Stomach (tissue), 19 donors: ENCODE measurements at places on chromosomes 11 and 22. TPM values are rescaled to one million over a fixed set of nuclear protein-coding genes. Genes with fewer than 3 reads are reported as not detected.

DNA sequence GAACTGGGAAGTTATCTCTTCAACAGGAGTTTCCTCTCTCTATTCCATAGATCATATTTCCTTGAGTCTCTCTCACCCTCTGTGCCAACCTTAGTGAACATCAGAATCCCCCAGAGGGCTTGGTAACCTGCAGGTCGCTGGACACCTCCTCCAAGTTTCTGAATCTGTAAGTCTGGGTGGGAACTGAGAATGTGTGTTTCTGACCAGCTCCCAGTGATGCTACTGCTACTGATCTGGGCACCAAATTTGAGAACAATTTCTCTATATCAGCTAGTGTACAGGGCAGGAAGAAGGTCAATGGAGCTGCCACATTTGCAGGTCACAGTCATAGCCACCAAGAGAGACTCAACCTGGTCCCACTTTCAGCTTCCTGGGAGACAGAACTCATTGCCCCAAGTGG is 62.9 kb downstream of the RCN1 start:
- H3K27ac ChIP-seq = no peak overlapping the region
- no peaks in the 10 kb centered on the region for H3K4me1 ChIP-seq
- H3K4me3 ChIP-seq = no peak overlapping the region
- DNase-seq = no peak

GRCh38 chr22:22229683-22230420 is 14.7 kb upstream of the VPREB1 start:
- no peaks in the 10 kb centered on the region for H3K4me1 ChIP-seq
- no peak overlapping the region for H3K4me3 ChIP-seq
- H3K27ac ChIP-seq = no peak overlapping the region
- H3K36me3 ChIP-seq = no peaks in the 10 kb centered on the region
- no peak for DNase-seq

GRCh38 chr11:128759597-128759996 is 65.7 kb downstream of the FLI1 start:
- no peak overlapping the region for H3K27ac ChIP-seq
- H3K36me3 ChIP-seq = no peaks in the 10 kb centered on the region
- no peak for DNase-seq
- peaks cover 11% of the 10 kb centered on the region for H3K4me1 ChIP-seq
- H3K4me3 ChIP-seq = no peak overlapping the region
- no peaks in the 10 kb centered on the region for H3K27me3 ChIP-seq

GRCh38 chr22:43381693-43382092 is 30.1 kb upstream of the MPPED1 start:
- no peak overlapping the region for H3K4me3 ChIP-seq
- H3K36me3 ChIP-seq = no peaks in the 10 kb centered on the region
- no peak overlapping the region for H3K27ac ChIP-seq
- H3K27me3 ChIP-seq = peaks cover 9% of the 10 kb centered on the region
- DNase-seq = no peak

DNA sequence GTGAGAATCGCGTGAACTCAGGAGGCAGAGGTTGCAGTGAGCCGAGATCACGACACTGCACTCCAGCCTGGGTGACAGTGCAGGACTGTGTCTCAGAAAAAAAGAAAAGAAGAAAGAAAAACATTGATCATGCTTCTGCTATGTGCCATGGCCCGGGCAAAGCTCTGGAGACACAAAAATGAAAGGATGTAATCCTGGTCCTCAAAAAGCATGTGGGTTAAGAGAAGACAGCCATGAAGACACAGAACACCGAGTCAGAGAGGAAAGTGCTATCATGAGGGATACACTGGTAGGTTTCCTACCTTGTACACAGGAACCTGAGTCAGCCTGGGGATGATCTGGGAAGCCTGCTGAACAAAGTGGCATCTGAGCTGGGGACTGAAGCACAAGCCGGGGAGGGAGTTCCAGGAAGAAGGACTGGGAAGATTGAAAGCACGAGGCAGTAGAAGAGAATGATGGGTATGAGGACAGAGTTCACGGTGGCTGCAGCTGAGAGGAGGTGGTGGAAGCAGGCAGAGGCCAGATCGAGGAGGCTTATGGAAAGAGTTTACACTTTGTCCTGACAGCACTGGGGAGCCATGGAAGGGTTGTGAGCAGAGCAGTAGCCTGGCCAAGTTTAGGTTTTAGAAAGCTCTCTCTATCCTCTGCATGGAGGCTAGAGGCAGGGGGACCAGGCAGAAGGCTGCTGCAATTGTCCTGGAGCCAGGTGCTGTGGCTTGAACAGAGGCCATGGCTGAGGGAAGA is 9.9 kb upstream of the MAFF start:
- DNase-seq = no peak
- H3K36me3 ChIP-seq = no peaks in the 10 kb centered on the region
- H3K27ac ChIP-seq = no peak overlapping the region
- H3K4me3 ChIP-seq = no peak overlapping the region
- H3K4me1 ChIP-seq = peaks cover 43% of the 10 kb centered on the region

DNA sequence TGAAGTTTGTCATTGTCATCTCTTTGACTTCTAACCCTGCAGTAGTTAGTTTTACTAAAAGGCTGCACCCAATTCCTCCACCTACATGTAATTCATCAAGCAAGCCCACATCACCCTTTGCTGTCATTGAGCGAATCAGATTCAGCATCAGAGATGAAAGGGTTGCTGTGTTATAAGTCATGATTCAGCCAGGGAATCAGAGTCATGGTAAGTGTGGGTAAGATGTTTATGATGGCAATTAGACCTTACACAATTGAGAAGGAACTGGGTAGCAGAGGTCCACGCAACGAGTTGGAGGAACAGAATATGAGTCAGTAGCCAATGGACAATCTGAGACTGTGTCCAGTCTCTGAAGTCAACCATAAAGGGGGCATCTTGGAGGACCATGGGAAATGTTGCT is 162.8 kb upstream of the SNX19 start:
- H3K4me1 ChIP-seq = no peaks in the 10 kb centered on the region
- DNase-seq = no peak
- H3K4me3 ChIP-seq = no peak overlapping the region
- no peak overlapping the region for H3K27ac ChIP-seq
- no peaks in the 10 kb centered on the region for H3K27me3 ChIP-seq

DNA sequence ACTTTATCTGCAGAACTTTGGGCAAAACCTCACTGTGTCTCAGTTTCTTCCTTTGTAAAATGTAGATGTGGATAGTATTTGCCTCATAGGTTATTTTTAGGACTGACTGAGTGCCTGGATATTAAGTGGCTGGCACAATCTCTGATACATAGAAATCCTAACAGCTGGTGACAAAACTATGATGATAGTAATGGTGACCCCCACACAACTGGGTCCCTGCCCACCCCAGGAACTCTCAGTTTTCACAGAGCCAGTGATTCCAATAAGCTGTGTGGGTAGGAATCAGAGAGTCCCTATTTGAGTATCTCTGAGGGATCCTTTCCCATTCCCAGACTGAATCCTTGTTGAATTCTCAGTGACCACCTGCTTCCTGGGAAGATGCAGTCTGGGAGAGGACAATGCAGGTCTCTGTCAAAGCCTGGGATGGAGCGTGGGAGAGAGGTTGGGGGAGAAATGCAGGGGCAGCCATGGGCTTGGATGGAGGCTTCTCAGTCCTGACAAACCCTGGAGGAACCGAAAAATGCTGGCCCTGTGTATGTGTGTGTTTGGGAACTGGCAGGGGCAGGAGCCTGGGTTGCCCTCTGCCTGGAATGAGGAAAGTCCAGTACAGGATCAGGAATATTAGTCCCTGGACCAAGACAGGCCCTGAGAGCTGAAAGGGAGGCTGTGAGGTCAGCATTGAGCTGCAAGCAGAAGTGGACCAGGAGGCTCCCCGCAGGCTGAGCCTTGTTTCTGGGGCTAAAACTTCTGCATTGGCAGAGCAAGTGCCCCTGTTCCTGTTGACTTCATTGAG is 6.1 kb upstream of the P2RY6 start:
- peak; percentile 23 for DNase-seq
- H3K36me3 ChIP-seq = no peaks in the 10 kb centered on the region
- H3K4me1 ChIP-seq = peaks cover 8% of the 10 kb centered on the region
- no peaks in the 10 kb centered on the region for H3K27me3 ChIP-seq

DNA sequence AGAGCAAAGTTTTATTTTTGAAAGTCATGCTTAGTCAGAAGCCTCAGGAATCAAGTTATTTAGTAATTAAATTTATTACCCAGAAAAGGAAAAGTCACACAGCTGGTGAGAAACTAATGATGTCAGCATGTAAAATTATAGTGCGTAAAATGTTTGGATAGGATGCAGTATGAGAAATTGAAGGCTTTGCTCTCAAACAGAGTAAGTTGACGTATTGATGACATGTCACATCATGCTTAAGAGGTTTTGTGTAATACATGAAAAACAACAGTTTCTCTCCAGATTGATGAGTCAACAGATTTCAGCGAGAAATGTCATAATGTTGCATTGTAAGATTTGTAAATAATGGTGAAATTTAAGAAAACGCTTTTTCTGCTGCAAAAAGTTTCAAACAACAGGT is 769.8 kb downstream of the METTL15 start:
- DNase-seq = no peak
- H3K27ac ChIP-seq = no peak overlapping the region
- H3K4me3 ChIP-seq = no peak overlapping the region
- H3K27me3 ChIP-seq = no peaks in the 10 kb centered on the region

DNA sequence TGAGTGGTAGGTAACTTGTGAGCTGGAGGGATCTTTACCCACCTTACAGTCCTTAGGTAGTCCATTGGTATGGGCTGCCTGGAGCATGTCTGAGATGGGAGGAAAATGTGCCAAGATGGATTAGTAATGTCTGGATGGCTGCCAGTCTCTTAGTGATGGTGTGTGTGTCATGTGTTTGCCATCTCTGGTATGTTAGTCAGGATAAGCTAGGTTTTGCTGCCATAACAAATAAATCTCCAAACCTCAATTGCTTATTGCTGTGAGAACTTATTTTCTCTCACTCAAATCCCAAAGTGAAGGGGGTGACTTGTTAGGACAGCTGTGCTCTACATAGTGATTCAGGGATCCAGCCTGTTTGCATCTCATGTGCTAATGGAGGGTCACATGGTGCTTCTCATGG is 40.9 kb upstream of the MYEOV start:
- no peak for DNase-seq
- H3K4me1 ChIP-seq = no peaks in the 10 kb centered on the region
- no peak overlapping the region for H3K4me3 ChIP-seq
- H3K27ac ChIP-seq = no peak overlapping the region

DNA sequence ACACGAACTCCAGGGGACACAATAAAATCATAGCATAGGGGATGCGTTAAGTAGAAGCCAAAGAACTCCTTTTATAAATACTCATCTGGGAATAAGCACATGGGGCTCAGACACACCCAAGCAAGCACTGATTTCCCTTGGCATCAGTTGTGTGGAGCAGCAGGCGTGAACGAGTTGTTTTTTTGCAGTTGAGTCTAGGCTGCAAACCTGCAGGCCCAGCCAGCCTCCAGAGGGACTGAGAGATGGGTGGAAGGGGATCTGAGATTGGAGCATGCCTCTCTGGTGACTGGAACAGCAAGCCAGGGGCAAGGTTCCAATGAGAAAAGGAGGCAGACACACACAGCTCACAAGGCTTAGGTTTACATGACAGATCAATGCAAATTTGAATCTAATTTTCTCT is 27.4 kb upstream of the SEZ6L start:
- H3K4me3 ChIP-seq = no peak overlapping the region
- H3K4me1 ChIP-seq = no peaks in the 10 kb centered on the region
- peaks cover 38% of the 10 kb centered on the region for H3K27me3 ChIP-seq
- no peak overlapping the region for H3K27ac ChIP-seq

DNA sequence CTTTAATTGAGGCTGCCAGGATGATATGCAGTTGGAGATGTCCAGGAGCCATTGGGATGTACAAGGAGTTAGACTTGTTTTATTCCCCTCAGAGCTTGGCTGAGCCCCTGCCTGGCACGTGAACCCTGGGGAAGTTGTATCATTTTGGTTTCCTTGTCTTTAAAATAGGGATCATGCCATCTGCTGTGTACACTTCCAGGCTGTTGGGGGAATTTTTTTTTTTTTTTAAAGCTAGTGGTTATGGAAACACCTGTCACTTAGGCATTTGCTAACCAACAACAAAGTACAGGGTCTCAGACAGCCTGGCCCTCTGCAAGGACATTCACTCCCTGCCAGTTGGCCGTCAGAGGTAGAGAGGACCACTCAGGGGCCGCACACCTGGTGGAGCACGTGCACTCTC is 8.5 kb upstream of the RAB1B start:
- H3K27me3 ChIP-seq = no peaks in the 10 kb centered on the region
- no peak for DNase-seq
- H3K4me3 ChIP-seq = no peak overlapping the region
- H3K36me3 ChIP-seq = peaks cover 63% of the 10 kb centered on the region
- peaks cover 24% of the 10 kb centered on the region for H3K4me1 ChIP-seq

DNA sequence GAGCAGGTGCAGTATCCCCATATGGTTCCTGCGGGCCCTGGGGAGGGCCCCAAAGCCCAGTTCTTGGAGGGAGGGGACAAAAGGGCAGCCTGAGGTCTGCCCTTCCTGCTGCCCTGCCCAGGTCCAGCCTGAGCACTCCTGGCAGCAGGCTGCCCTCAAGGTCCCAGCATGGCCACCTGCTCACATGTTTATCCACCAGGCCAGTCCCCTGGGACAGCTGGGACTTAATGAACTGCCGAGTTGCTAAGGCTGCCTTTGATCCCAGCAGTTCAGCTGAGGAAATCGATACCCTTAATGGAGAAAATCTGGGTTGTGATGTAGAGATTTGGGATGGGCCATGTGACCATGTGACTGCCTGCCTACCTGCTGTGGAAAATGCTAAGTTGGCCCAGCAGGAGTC is 146.2 kb downstream of the TRIM29 start:
- DNase-seq = no peak
- no peaks in the 10 kb centered on the region for H3K4me1 ChIP-seq
- no peak overlapping the region for H3K4me3 ChIP-seq
- H3K27ac ChIP-seq = no peak overlapping the region
- H3K27me3 ChIP-seq = no peaks in the 10 kb centered on the region

DNA sequence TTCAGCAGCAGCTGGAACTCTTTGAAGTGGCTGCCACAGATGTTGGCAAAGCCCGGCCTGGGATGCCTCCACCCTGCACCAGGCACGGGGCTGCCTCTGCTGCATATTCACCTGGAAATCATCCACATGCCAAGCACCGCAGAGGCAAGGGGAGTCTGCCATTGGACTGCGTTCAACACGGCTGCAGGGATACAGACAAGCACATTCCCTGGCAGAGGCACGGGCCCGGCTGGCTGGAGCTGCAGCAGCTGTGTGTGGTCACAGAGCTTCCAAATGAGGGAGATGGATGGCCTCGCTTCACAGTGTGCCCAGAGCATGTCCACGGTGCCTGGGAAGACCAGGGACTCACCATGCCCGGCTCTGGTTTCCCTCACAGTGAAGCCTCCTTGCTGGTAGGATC is 1378.9 kb downstream of the TBC1D22A start:
- H3K4me3 ChIP-seq = no peak overlapping the region
- no peak overlapping the region for H3K27ac ChIP-seq
- H3K27me3 ChIP-seq = no peaks in the 10 kb centered on the region
- no peak for DNase-seq

The PARVG gene
- 51.9 TPM for total RNA-seq

The ANGPTL5 gene
- total RNA-seq = not detected

The DLAT gene
- 20.0 TPM for total RNA-seq

The SLC5A12 gene
- total RNA-seq = not detected

The GAS2L1 gene
- 53.6 TPM for total RNA-seq

The IL17REL gene
- total RNA-seq = 1.2 TPM

The KLHL35 gene
- total RNA-seq = 0.89 TPM
